ENCODE measurements at places on chromosomes 13 and 19.
A peak's percentile ranks its signal among the peaks of the same experiment; 100 is the strongest.

DNA sequence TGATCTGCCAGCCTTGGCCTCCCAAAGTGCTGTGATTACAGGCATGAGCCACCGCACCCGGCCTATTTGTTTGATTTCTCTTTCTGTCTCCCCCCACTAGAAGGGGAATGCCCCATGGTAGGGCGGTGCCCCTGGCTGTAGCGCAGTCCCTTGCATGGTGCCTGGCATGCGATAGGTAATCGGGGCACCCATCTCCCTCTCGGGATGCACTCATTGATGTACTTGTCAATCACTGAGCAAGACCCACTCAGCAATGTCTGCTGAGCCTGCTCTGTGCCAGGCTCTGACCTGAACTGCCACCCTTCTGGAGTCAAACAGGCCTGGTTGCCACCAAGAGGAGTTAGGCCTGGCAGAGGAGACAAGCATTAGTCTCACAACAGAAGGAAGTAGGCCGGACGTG lies 19.8 kb downstream of the DNM2 start:
- DNase-seq: no peak

- no peak for DNase-seq
These were observed 351.5 kb downstream of the KLF12 start for GRCh38 chr13:73782450-73783449.

GRCh38 chr19:46428239-46429135 lies at the start of gene PNMA8C:
Gene PNMA8C (minus strand): TSS chr19:46428936. CDS start chr19:46428359, 577 bp downstream.
- peak; percentile 50 for DNase-seq

- DNase-seq: peak; percentile 88
These were observed 690 bp upstream of the ARRDC2 start for GRCh38 chr19:18007044-18007916.

DNA sequence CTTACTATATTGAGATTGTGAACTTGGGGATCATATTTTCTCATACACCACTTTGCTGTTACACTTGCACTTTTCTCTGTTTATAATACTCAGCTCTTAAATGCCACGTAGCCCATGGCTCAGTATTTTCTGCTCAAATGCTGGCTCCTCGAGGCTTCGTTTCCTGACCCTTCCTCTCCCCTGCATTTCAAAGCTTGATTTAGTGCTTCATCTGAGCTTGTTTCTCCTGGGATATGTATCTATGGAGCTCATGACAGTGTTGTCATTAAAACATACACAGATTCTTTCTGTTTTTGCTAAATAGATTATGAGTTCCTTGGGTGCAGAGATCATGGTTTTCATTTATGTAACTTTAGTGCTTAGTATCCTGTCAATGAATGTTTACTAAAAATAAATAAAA lies 11.4 kb downstream of the CSNK1A1L start:
- no peak for DNase-seq

DNA sequence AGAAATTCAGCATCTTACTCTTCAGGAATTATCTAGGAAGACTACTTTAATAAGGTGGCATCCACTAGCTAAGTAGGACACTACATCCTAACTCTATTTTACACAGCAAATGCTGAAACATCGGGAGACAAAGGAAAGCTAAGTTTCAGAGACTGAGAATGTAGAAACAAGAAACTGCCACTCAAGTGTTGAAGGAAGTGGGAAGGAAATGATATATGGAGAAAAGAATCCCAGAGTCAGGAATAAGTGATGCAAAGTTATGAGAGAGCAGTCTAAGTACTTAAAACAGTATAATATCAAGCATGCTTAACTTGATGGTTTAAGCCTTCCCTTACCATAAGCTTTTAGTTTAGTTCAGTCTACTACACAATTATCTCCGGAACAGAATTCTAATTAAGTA lies 52.4 kb downstream of the RBM26 start:
- no peak for DNase-seq

DNA sequence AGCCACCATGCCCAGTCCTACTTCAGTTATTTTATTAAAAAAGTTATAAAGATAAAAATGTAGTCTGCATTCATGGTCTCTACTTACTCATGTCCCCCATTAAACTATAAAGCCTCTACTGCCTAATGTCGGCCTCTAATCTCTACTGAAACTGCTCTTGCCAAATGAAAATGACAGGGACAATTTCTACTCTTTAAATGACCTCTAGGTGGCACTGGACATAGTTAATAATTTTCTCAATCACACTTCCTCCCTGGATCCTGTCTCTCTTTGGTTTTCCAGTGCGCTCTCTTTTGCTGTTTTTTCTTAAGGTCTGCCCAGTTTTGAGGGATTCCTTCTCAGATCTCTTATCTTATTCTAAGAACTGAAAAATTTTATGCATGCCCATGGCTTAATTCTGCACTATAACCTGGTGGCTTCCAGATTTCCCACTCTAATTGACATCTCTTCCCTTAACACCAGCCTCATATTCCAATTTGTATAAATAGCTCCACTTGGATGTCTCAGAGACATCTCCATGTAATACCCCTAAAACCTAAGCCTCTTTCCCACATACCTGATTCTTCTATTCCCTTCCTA lies 54.3 kb downstream of the MTMR6 start:
- no peak for DNase-seq

DNA sequence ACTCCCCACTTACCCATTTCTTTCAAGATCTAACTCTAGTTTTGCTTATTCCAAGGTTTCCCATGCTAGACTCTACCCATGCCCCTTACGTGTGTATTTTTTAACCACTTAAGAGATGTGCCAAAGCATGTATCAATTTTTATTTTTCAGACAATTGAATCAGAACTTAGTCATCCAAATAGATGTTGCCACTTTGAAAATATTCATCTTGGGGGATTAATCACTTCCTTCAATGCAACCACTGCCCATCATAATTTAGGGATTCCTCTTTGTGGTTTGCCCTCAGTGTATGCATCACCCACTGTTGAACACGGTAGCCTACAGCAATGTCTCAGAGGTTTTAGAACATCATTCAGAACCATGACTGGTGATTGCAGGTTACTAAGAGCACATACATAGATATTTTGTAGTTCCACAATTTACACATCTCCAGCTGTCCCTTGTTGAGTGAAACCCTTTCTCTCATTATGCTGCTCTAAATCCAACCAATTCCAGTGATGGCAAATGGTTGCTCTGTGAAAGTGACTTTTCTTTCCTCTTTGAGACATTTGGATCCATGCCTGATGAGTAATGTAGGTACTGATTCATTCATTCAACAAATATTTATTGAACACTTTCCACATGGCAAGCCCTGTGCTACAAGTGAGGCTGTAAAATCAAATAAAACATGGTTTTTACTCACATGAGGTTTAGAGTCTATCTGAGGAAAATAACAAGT lies 60.6 kb upstream of the SERP2 start:
- DNase-seq: no peak

GRCh38 chr13:93244918-93245280 lies 18.3 kb downstream of the GPC6 start:
- no peak for DNase-seq

Data from transverse colon (tissue), 4 donors.